ENCODE measurements at places on chromosomes 5 and 9.

- peak; percentile 51 for DNase-seq
Observed at GRCh38 chr9:81686614-81687520, 2.5 kb downstream of the TLE1 start.

DNA sequence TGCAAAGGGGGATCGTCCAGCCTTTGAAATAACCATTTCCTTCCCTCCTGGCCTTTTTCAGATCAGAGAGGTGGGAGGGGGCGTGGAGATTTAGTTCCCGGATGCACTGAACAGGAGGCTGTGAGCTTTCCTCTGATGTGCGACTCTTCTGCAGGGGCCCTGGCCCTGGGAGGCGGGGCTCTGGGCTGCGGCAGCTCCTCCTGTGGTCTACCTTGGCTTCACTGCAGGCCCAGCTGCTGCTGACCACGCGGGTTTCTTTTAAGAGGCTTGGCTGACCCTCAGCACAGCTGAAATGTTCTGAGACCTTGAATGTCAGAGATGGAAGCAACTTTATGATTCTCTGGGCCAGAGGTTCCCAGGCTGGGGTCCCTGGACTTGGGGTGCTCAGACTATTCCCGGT is 27.0 kb upstream of the COL15A1 start:
- DNase-seq, result no peak

- no peak for DNase-seq
Observed at GRCh38 chr5:160349249-160349934, 21.0 kb downstream of the C1QTNF2 start.

DNA sequence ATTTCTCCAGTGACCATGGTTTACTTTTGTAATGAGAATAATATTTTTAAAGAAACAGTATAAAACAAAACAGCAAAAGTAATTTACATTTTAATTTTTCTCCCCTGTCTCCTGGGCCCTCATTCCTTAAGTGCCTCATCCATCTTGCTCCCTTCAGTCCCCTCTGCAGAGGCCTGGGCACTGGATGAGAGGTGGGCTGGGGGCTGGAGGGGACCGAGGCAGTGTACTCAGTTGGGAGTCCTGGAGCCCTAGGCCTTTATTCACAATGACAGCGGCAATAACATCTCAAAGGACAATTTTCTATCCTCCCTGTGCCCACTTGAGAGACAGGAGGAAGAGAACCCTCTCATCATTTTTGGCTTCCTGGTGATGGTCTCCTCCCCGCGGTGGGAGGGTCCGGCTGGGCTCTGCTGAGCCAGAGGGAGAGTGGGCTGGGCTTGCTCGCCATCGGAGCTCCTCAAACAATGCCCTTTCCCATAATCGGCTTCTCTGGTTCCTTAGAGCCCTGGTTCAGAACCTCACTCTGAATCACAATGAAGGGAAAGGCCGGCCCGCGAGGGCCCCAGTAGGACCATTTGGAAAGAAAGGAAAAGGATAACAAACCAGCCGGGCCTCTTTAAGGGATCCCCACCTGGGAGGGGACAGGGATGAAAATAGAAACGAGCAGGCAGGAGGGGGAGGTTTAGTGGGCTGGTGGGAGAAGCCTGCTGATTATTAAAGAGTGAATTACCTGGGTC is 9.7 kb upstream of the SMIM32 start:
- DNase-seq, result no peak

DNA sequence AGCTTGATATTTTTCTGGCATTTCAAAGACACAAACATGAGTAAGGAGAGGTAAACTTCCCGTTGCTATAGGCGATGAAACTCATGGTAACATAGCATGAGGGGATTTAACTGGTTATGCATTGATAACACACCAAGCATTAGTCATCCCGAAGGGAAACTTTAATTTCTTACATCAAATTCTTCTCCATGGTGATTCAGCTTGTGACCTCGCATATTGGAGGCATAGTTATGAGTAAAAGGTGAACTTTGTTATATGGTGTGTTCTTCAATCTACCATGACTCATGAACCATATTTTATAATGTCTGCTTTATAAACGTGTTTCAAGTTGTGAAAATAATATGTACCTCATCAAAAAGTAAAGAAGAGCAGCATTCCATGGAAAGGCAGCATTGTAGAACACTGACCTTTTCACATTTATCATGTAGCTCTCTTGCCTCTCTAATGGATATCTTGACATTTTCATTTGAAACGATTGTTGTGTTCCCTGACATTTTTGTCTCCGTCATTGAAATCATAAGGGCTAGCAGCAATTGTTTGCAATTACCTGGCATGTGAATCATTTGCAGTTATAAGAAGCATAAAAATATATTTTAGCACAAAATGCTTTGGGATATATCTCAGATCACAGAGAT is 491.8 kb downstream of the ANXA1 start:
- DNase-seq, result no peak

DNA sequence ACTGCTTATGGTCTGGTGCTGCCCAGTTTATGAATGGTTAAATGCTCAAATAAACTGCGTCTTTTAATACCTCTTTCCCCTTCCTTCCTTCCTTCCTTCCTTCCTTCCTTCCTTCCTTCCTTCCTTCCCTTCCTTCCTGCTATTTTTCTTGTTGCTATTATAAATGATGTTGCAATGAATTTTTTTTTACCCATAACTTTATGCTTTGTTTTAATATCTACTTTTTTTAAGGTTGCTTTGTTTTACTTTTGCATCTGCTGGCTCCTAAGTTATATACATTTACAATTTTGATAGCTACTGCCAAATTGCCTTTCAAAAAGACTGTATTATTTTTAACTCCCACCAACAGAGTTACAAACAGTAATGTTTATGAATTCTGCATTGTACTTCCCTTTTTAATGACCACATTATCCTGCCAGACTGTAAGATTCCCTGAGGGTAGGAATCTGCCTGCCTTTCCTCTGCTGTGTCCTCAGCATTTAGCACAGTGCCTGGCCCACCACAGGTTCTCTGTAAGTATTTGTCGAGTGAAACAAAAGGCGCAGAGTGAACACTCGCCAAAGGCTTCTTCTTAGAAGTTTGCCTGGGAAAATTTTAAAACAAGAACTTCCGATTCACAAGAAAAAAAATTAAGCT is 36.9 kb downstream of the KIF4B start:
- no peak for DNase-seq

GRCh38 chr5:59275510-59276324 is 617.8 kb downstream of the PDE4D start:
- DNase-seq, result no peak

GRCh38 chr5:7871653-7872052 is 2.7 kb downstream of the MTRR start:
- DNase-seq, result no peak

- no peak for DNase-seq
Observed at GRCh38 chr5:27854243-27854852, 816.0 kb upstream of the CDH9 start.

DNA sequence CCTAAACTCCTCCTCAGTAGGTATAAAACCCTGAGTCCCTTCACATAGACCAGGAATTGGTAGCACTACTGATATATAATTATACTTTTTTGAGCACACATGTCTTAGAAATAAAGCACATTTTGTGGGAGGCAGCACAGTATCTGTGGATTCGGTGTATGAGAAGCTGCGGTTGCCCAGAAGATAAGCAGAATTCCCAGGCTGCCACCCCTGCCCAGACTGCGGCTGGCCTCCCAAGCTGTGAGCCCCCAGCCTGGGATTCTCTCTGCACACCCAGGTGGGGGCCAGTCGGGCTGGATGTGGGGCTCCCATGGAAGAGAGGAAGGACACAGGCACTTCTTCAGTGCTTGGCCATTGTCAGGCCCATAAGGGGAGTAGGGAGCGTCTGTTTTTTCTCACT is 25.6 kb upstream of the ANGPTL2 start:
- DNase-seq, result no peak

- DNase-seq, result no peak
Observed at GRCh38 chr5:135329913-135330797, 68.9 kb downstream of the MACROH2A1 start.

DNA sequence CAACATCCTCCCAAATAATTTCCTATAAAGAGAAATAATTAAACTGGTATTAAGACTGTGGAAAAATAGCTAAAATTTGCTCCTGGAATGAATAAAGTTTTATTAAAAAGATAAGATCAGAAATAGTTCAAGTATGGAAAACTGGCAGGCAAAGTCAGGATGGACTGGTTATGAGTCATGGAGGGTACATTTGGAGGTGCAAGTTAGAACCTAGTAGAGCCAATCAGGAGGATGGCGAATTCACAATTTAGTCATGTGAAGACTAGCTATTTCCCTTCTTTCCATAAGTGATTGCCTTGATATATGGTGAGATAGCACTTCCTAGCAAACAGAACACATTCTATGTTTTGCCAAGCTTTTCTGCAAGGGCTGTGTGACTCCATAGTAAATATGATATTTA is 1303.5 kb downstream of the EFNA5 start:
- no peak for DNase-seq

- DNase-seq, result no peak
Observed at GRCh38 chr5:80761966-80762365, 107.2 kb upstream of the DHFR start.

- no peak for DNase-seq
Observed at GRCh38 chr5:181245427-181246275, 1.9 kb upstream of the RACK1 start.

- no peak for DNase-seq
Observed at GRCh38 chr5:14309878-14310531, 166.9 kb downstream of the TRIO start.

DNA sequence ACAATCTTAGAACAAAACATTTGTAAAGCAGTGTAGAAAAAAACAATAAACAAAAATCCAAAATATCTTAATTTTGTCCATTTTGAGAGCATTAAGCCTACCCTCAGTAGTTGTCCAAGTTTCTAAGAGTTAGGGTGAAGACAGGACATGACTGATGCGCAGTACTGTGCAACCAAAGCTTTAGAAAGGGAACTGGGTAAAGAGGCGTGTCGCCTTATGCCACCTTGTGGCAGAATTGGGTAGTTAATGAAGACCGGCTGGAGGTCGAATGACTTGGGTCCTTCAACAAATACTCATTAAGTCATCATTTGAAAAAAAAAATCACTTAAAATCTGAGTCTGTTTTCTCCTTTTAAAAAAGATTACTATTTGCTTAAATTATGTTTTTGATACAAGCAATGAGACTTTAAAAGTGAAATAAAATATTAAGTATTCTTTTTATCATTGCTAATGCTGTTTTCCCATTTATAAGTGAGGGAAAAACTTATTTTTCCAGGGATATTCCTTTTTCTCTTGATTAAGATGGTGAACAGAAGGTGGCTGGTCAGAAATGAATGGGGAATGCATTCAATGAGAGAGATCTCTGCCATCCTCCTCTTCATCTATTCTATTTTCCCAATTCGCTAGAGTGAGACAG is 3.5 kb upstream of the RNF20 start:
- DNase-seq, result peak; percentile 67

- DNase-seq, result no peak
Observed at GRCh38 chr5:31783086-31783645, 144.2 kb downstream of the PDZD2 start.

GRCh38 chr9:77892171-77892570 is 139.4 kb downstream of the GNAQ start:
- no peak for DNase-seq

- DNase-seq, result no peak
Observed at GRCh38 chr9:72362118-72362531, 2.9 kb downstream of the ZFAND5 start.

GRCh38 chr9:127194881-127195713 is 69.5 kb upstream of the GARNL3 start:
- DNase-seq, result no peak

DNA sequence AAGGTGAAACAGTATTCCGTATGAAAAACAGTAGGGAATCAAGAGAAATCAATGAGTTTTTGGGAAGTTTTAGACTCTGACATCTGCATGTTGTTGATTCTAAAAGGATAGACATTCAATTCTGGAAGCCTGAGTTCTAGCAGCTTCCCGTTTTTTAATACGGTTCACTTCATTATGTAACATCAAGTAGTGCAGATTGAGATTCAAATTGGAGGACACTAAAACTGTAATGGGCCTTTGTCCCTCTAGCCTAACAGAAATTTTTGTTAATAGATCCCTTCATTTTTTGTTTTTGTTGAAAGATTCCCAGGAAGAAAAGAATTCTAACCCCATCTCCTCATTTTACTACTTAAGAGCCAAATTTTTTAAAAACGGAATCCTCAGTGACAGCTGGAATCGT is 384.6 kb downstream of the SH3GL2 start:
- DNase-seq, result no peak

- DNase-seq, result no peak
Observed at GRCh38 chr5:154824070-154824469, 26.3 kb downstream of the FAXDC2 start.

GRCh38 chr9:3676766-3677165 is 151.0 kb upstream of the RFX3 start:
- DNase-seq, result no peak

- peak; percentile 46 for DNase-seq
Observed at GRCh38 chr9:130946766-130947617, 7.9 kb upstream of the FIBCD1 start.

GRCh38 chr9:107173422-107174180 is 109.5 kb upstream of the RAD23B start:
- DNase-seq, result no peak

GRCh38 chr5:149157330-149157729 is 16.0 kb downstream of the ABLIM3 start:
- no peak for DNase-seq

GRCh38 chr9:16726718-16727451 is 143.6 kb downstream of the BNC2 start:
- DNase-seq, result peak; percentile 29

DNA sequence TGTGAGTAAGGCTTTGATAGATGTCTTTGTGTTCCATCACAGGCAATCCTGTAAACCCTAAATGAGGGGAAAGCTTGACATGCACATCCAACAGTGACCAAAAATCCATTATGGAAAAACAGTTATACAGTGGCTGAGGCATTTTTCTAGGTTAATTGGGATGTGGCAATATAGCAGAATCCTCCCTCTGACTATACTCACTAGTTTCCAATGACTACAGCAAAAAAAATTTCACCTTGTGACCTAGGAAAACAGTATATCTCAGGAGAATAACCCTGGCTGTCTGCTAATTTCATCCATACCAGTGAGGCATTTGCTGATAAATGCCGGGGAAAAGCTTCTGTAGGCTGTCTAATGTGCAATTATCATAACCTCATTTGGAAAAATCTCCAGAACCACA is 49.9 kb upstream of the SNCAIP start:
- DNase-seq, result no peak

GRCh38 chr9:129414993-129415941 is 205.6 kb downstream of the C9orf50 start:
- no peak for DNase-seq

DNA sequence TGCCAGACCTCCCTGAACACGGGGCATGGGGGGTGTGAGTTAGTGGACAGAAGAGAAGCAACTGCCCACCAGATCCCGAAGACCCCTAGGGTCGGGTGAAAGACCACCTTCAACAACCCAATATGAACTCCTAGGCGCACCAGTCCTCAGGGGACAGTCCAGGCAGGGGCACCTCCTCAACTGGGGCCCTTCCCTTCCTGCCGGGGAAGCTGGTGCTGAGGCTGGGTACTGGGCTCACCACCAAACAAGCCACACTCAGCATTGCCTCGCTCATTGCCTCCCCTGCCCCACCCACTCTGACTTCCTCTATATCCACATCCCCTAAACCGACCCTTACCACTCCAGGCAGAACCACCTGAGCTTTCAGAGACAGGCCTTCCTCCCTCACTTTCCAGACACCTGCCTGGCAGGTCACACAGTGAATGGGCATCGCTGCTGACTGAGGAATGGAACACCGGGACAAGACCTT is 42.5 kb downstream of the SEMA4D start:
- no peak for DNase-seq

- peak; percentile 10 for DNase-seq
Observed at GRCh38 chr9:70413464-70413798, 1.0 kb downstream of the KLF9 start.

- no peak for DNase-seq
Observed at GRCh38 chr9:82242285-82242963, 253.9 kb downstream of the SPATA31D1 start.

- no peak for DNase-seq
Observed at GRCh38 chr9:26145938-26146337, 467.7 kb upstream of the TUSC1 start.
